Astrocyte of the cerebellum (primary cell): ENCODE measurements at places on chromosomes 1 and 21.

DNA sequence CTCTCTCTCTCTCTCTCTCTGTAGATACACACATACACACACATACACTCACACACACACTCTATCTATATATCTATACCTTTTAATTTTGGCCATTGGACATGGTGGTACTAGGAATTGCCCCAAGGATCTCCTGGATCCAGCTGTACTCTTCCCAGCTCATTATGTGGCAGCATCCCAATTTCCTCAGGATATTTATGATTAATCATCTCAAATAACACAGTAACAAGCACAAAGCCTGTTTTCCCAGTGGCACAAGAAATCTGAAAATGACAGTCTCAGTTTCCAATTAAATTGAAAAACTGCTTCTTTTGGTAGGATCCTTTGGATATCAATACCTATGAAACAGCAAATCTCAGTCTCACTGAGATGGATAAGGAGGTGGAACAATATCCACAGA lies 27.6 kb downstream of the S100A10 start:
- no peak for DNase-seq

GRCh38 chr1:97999320-97999719 lies 78.5 kb upstream of the DPYD start:
- peak; percentile 8 for DNase-seq

GRCh38 chr1:24745711-24746413 lies 615 bp downstream of the CLIC4 start:
- peak; percentile 49 for DNase-seq

GRCh38 chr1:54160351-54160750 lies 7.6 kb upstream of the CDCP2 start:
- DNase-seq = no peak

DNA sequence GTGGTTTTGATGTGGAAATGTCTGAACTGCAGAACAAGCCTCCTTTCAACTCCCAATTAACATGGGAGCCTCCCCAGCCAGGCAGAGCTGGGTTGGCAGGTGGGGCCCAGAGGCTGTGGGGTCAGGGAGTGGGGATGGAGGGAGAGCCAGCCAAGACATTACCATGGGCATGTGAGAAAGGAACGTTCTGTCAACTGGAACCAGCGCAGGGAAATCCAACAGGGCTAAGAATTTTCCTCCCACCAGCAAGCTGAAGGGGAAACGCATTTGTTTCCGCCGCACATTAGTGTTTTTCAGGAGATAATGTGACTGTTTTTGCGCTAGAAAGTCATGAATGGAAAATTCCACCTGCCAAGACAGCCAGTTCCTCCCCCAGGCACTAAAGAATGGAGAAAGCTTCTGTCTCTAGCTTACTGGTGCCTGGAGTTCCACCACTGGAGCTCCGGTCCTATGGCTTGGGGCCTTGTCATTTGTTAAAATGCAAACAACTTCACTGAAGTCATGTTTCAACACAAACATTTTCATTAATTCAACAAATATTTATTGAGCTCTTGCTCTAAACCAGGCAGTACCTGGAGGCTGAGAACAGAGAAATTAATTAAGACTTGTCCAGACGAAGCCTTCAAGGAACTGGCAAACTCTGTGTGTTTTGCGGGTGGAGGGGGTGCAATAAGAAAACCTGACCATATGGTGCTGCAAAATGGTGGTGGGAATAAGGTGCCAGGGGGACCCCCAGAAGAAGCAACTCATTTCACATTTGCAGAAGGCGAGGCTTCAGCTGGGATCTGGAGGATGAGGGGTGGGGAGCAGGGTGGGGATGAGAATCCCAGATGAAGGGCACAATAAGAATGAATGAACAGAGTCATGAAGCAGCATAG lies 305.1 kb downstream of the MATN1 start:
- no peak for DNase-seq

GRCh38 chr21:25637851-25638659 lies 1.0 kb upstream of the JAM2 start:
- DNase-seq = no peak

DNA sequence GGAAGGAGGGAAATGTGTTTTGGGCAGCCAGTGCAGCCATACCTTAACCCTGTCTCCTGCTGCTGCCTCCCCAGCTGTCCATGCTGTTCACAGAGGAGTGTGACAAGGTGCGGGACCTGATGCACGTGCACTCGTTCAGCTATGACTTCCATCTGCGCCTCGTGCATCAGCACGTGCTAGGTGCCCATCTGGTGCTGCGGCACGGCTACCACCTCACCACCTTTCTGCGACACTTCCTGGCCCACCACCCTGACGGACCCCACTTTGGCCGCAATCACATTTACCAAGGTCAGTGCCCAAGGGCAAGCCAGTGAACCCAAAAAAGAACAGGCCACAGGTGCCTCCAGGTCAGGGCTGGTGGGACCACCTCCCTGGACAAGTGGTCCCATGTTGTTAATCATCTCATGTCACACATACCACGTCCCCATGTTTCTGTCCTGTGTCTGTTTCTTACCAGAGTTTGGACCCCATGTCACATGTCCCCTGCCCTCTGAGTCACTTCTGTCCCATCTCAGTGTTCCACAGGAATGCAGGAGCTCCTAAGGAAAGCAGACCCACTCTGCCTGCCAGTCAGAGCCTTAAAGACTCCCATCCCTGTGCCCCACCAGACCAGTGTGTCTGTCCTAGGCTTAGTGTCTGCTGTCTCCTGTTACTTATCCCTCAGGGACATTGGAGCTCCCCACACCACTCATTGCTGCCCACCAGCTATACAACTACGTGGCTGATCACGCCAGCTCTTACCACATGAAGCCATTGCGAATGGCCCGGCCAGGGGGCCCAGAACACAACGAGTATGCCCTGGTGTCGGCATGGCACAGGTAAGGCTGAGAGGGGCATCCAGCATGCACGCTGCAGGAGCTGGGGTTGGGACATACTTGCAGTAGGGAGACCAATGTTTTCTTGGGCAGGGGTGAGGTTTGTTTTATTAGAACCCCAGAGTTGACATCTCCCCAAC lies 6.6 kb downstream of the HYI start:
- no peak for DNase-seq

- DNase-seq = no peak
Measured at GRCh38 chr1:4306559-4307467, 347.6 kb upstream of the AJAP1 start.

DNA sequence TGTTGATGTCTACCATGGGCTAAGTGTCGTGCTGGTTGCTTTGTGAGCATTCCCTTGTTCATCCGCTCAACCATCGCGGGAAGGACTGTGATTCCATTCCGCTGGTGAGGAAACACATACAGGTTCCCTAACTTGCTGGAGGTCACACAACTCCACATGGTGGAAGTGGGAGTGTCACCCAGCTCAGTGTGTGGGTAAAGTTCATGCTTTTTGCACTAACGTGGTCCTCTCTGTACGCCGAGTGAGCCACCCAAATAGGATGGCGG lies 4.0 kb upstream of the CLDN19 start:
- DNase-seq = no peak

GRCh38 chr21:35234725-35235124 lies 185.6 kb upstream of the RUNX1 start:
- peak; percentile 66 for DNase-seq

DNA sequence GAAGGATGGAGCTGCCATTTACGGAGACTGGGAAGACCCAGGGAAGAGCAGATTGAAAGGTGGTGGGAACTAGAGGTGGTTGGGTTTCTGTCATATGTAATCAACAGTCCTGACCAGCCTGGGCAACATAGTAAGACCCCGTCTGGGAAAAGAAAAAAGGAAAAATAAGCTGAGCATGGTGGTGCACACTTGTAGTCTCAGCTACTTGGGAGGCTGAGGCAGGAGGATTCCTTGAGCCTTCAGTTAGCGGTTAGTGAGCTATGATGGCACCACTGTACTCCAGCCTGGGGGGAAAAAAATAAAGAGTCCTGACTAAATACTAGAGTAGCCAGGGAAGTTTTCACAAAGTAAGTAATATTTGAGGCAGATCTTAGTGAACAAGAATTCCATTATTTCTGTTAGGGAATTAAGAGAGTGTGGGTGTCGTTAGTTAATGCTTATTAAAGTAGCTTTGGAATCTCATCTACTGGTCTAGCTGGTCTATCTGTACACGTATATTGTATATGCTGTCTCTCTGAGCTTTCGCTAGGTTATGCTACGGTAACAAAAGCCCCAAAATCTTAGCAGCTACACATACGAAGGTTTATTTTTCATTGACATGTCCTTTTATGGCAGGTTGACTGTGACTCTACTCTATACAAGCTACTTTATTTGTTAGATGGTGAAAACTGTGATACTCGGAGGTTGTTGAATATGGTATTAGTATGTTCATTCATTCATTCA lies 4.4 kb downstream of the NBPF1 start:
- DNase-seq = no peak

- no peak for DNase-seq
Measured at GRCh38 chr1:208204779-208205178, 39.4 kb downstream of the PLXNA2 start.

- DNase-seq = no peak
Measured at GRCh38 chr1:40050863-40051262, 10.3 kb downstream of the CAP1 start.

GRCh38 chr1:69728206-69728605 lies 160.5 kb downstream of the LRRC7 start:
- no peak for DNase-seq

GRCh38 chr1:184299406-184299790 lies 87.4 kb upstream of the C1orf21 start:
- peak; percentile 73 for DNase-seq

DNA sequence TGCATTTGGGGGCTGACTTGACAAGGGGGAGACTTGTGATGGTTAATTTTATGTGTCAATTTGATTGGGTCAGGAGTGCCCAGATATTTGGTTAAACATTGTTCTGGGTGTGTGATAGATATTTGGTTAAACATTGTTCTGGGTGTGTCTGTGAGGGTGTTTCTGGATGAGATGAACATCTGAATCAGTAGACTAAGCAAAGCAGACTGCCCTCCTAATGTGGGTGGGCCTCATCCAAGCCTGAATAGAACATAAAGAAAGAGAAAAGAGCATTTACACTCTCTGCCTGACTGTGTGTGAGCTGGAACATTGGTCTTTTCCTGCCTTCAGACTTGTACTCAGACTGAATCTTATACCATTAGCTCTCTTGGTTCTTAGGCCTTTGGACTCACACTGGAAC lies 113.5 kb downstream of the ODF2L start:
- no peak for DNase-seq

- no peak for DNase-seq
Measured at GRCh38 chr1:112960384-112960783, 4.4 kb upstream of the SLC16A1 start.

DNA sequence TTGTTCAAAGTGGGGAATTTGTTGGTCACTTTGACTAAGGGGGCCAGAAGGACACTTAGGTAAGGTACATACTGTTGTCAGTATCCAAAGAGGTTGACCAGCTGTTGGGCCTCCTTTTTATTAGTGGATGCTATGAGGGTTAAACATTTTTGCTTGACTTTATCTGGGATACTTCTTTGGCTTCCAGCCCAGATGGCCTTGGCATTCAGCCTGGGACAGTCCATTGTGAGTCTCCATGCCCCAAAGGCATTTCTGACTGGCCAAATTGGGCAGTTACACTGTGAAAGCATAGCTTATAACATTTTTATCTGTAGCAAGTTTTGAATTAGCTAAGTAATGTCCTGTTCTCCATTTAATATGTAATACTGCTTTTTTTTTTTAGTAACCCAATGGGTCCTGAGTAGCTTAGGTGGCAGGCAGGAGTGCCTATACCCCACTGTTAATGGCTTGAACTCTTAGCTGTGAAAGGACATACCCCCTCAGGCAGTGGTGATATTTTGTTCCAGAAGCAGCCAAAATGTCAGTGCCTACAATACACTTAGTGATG lies 35.4 kb upstream of the CD1D start:
- peak; percentile 11 for DNase-seq

DNA sequence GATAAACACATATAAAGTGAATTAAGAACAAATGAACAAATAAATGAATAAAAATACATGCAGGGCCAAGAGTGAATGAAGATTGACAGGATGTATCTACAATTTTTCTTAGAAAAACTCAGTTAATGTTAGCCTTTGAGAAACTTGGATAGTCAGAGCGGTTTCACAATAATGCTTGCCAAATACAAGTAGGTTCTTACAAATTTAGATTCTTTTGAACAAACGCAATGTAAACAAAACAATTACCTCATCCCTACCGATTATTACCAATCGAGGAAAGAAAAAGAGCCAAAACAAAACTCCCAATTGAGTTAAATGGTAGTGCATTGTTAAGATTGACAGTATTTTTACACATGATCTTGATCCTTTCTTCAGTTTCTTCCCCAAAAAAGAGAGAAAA lies 176.9 kb upstream of the DEPDC1 start:
- no peak for DNase-seq

GRCh38 chr1:151991663-151992302 lies 1.9 kb downstream of the S100A10 start:
- DNase-seq = no peak

DNA sequence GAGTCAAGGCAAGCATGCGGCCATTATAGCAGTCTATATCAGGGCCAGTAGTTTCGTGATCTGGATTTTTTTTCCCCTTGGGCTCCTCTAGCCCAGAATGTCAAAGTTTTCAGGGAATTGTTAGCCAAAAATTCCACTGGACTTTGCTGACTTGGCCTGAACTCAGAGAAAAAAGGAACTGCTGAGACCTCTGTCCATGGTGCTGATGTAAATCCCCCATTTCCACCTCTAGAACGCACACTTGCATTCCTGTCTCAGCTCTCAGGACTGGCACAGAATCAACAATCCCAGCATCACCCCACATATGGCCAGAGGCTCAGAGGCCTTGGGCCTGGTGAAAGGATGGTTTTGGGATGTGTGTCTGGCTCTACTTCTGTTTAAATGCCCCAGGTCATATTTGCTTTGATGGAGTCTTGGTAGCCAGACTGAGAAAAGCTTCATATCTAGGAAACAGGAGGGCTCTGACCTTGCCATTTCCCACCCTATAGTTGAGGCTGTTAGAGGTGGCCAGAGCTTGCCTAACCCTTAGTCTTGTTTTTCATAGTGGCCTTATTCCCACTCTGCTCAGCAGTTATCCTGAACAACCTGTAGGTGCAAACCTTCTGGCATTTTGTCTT lies 16.9 kb upstream of the EFCAB14 start:
- peak; percentile 60 for DNase-seq

DNA sequence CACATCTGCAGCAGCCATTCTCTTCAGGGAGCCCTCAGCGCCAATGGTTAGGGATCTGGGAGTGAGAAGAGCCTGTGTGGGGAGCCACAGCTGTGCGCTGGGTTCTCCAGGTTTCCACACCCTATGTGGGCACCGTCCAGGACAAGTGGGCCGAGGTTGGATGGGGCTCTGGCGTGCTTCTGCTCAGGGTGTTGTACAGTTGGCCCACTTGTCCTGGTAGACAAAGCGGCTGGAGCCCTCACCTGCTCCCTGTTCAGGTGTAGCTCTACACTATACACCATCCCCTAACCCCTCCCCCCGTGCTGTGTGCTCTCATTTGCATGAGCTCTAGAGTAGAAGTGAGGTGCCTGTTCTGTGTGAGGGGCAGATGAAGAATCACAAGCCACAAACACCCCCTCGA lies 12.2 kb downstream of the SH3BP5L start:
- DNase-seq = no peak

DNA sequence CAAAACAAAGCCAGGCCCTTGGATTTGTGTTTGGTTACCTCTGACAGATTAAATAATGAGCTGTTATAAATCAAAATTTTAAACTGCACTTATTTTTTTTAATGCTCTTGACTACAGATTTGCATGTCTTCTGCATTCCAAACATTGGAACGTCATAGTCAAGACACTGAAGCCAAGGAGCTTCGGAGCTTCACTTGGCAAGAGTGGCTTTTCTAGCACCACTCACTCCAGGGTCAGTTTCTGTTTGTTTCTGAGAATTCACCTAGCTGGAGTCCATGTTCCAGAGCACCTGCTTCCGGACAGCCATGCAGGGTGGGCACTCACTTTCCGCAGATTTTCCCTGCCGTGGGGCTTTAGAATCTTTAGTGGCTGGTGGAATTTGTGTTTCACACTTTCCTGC lies 202.9 kb downstream of the ZP4 start:
- no peak for DNase-seq

- no peak for DNase-seq
Measured at GRCh38 chr1:9031484-9032259, 5.4 kb upstream of the SLC2A7 start.
